ENCODE measurements at places on chromosomes 1 and 21. TPM values are rescaled to one million over a fixed set of nuclear protein-coding genes. Genes with fewer than 3 reads are reported as not detected.

The KCNK2 gene
- not detected for total RNA-seq

The CLDN14 gene
- total RNA-seq: not detected

The LRRN2 gene
- 11.8 TPM for total RNA-seq

The SLC25A33 gene
- total RNA-seq: 3.0 TPM

The VSIG8 gene
- not detected for total RNA-seq

The RNU11 gene
- total RNA-seq: not detected

The GNG4 gene
- 13.5 TPM for total RNA-seq

The COL16A1 gene
- 4.9 TPM for total RNA-seq
